ENCODE measurements at places on chromosomes 13 and 19.

- no peak for DNase-seq
Observed at GRCh38 chr13:113625965-113626721, 31.9 kb downstream of the ATP4B start.

- no peak for DNase-seq
Observed at GRCh38 chr13:110396913-110397381, 89.9 kb downstream of the COL4A2 start.

GRCh38 chr13:95833719-95834118 lies 156.8 kb downstream of the DNAJC3 start:
- DNase-seq, result no peak

DNA sequence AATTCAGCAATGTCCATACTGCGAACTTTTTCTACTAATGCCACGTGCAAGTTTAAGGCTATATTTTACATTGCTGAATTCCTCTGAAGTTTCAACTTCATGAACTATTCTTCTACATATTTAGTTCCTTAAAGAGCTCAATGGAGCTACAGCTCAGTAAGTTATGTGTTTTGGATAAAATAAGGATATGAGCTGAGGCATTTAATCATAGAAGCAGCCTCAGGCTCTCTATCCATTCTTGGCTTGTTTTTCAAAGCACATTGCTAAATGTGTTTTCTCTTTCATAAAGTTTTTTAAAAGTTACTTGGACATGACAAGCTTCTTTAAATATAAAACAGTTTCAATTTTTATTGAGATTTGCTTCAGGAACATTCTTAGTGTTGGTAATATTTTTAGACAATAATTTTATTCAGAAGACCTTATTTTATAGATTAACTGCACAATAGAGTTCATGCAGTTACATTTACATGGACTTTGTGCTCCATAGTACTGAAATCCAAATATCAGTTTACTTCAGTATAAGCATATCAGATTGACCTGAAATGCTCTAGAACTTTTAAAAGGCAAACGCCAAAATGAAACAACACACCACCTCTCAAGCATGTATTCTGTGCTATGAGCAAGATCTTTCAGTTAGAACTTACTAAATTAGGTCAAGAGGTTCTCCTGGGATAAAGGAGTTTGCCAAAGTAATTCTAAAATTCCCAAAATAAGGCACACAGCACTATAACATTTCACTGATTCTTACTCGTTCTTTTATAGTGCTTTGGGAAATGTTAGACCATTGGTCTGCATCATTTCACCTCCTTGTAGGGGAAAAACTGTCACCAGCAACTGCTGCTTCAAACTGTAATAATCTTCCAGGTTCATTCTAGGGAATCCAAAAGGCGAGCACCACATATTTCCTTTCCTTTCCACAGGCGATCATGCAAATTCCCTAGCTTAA lies 275.5 kb downstream of the ENOX1 start:
- no peak for DNase-seq

GRCh38 chr13:26967119-26968038 lies 204.2 kb downstream of the USP12 start:
- no peak for DNase-seq

Data from stimulated activated CD8-positive, alpha-beta memory T cell treated with anti-CD3 and anti-CD28 coated beads, Interleukin-15, amount 100 ng/mL, for 24 hours (primary cell).